Endodermal cell (in vitro differentiated cells): ENCODE measurements at places on chromosomes 7 and 10. TPM values are rescaled to one million over a fixed set of nuclear protein-coding genes. Genes with fewer than 3 reads are reported as not detected.

DNA sequence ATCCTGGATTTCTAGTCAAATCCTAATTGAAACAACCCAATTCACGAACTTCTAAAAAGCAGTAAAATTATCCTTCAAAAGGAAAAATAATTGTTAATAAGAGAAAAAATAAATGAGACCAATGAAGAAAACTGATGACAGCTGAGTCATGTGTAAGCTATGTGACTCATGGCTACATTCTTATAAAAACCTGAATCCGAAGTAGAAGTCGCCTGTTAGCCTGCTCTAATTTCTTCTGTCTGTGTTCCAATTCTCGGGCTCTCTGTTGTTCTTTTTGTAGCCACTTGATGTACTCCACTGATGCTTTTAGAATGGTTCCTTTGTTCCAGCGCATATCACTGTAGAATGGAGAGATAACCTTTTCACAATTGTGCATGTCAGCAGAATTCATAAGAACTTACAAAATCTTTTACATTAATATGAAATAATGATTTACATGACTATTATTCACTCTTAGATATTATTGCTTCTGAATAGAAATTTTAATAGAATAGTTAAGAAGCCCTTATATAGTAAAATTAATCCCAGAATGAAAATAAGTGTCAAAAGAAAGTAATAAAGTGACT is 88.8 kb downstream of the TFEC start:
- no peak for DNase-seq

GRCh38 chr10:71975087-71975870 is 11.1 kb downstream of the CHST3 start:
- DNase-seq: no peak

DNA sequence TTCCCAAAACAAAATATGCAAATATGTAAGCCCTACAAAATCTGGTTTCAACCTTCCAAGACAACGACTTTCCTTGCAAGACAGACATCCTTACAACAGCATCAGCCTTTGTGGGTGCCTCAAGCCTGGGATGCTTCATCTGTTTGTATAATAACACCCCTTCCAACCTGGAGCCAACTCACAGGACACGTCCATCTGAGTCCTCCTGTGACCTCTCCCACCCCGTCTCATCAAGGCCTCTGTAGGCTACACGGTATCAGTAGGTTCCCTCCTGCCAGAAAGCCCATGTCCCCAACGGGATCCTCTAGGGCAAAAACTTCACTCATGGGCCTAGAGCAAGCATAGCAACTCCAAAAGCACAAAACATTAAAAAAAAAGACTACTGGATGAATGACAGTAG is 173.2 kb downstream of the TNS3 start:
- DNase-seq: peak; percentile 20

DNA sequence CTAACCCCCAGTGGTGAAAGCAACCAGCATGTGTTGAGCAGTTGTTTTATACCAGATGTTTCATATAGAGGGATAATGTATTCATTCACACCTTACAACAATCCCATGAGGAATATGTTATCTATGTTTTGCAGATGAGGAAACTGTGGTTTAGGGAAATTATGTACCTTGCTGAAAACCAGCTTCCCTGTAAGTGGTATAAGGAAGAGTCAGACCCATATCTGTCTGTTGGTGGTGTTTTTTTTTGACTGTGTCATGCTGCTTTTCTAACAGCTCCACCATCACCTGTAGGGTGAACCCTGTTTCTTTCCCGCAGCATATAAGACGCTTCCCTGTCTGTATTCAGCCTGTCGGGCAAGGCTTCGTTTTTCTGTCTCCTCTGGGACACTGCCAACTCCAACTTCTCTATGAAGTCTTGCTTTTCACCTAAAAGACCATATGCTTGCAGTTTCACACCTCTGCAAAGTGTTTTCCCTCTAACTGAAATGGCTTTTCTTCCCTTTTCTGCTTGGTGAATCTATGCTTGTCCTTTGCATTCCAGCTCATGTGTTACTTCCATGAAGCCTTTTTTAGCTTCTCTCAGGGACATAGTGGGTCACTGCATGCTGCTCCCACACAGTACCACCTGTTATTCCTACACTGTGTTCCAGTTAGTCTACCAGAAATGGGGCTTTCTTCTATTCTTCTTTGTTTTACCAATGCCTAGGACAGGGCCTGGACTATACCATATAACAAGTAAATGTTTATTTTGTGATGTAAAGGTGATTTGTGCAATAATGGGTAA is 92.8 kb downstream of the ST7 start:
- no peak for DNase-seq

DNA sequence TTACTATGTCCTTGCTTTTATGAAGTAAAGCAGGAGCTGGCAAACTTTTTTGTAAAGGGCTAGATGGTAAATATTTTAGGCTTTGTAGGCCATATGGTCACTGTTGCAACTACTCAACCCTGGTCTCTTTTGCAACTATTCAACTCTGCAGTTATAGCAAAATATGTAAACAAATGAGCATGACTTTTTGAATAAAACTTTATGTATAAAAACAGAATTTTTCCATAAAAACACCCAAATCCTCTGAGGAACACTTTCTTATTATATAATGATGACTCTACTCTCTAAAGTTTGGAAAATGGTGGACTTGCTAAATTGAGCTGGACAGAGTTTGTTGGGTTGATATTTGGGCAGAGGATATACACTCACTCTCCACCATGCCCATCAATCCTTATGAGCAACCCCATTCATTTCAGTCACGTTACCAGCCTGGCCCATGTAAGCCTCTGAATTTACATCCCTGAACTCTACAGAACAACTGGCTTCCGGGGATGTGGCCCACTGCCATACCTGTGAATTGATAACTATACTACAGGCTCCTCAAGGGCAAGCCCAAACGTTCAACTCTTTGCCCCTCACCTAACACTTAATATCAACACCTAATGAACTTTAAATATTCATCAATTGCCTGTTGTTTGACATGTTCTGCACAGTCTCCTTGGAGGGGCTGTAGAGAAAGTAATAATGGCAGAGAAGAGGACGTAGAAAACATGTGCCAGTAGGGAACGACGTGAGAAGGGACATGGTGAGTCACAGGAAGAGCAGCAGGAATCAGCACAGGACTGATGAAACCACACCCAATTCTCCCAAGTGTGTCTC is 37.6 kb downstream of the SGMS1 start:
- DNase-seq: no peak

DNA sequence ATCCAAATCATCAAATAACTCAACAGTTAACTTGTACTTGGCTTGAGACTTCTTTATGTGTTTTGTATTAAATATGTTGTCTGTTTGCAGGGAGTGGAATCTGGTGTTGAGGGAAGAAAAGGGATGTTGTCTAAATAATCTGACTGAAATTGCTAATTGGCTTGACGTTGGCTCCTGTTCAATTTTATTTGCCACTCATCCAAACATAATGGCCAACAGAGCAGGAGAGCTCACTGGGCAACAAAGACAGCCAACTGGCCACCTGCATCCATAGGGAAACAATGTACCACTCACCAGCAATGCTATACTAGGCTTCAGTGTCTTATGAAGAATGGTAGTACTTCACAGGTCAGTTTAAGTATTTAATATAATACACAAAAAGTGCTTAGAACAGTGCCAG is 80.5 kb downstream of the FAM13C start:
- DNase-seq: no peak

DNA sequence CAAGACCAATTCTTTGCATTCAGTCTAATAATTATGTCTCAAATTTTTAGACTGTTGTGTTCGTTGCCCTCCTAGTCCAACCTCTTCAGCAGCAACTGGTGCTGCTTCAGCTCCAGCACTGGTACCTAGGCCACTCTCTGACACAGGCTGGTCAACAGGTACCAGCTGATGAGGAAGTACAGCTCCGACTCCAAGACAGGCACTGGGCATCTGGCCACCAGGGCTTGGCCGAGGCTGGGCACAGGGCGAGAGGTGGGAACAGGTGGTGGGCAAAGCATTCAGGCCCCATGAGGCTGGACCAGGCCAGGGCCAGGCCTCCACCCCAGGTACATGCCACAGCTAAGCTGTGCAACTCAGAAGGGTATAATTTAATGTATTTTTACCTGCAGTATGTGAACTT is 151.5 kb upstream of the AGR3 start:
- DNase-seq: no peak

DNA sequence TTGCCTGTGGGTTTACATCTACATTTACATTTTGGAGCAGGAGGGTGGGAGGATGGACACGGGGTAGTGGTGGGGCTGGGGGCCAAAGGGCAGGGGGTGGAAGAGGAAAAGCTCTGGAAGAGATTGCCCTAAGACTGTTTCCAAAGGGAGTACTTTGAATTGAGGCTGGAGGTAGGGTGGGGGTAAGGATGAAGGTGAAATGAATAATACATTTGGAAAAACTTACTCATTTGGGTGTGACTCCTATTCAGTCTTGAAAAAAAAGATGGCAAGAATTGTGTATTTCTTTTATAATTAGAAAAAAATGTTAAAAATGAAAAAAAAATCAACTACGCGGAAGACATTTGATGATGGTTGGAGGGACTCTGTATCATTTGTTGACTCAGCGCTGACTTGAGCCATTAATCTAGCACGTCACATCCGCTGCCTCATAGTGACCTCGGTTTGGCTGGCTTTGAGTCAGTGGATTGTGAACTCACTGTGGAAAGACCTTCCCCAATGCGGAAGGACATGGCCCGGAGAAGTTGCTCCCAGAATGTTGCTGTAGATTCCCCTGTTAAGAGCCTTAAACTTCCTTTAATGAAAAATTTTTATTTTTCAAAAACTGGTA is 2.8 kb downstream of the FAM180A start:
- no peak for DNase-seq

- DNase-seq: no peak
These were observed 18.5 kb upstream of the ANTXRL start for GRCh38 chr10:46268076-46268881.

The CTAGE6 gene
- total RNA-seq: not detected in 2 replicates

The MEOX2 gene
- not detected in 3 replicates for total RNA-seq
